ENCODE measurements at places on chromosomes 12 and 14.

- no peak for DNase-seq
Observed at GRCh38 chr14:92549859-92550230, 36.3 kb downstream of the RIN3 start.

- DNase-seq, result no peak
Observed at GRCh38 chr12:131089531-131090273, 136.0 kb downstream of the ADGRD1 start.

DNA sequence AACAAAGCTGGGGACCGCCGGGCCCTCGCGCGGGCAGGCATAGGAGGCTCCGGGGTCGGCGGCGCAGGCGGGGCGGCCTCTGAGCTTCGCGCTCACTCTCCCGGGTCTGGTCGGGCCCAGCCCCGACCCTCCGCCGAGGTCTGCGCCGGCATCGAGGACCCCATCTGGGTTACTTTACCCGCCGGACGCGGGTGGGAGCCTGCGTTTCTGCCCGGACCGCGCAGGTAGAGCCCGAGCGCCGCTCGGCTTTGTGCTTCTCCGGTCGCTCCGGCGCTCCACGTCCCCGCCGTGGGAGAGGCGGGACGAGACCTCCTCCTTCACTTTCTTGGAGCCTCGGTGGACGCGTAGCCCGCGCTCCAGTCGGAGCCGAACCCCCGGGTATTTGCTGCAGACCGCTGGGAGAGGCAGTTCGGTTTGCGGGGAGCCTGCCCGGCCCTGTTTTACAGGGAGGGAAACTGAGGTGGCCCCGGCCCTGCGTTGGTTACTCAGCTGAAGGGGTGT, 63.2 kb downstream of the FBXL14 start:
- DNase-seq, result no peak

- DNase-seq, result no peak
Observed at GRCh38 chr12:22657538-22657937, 32.6 kb downstream of the ETNK1 start.

DNA sequence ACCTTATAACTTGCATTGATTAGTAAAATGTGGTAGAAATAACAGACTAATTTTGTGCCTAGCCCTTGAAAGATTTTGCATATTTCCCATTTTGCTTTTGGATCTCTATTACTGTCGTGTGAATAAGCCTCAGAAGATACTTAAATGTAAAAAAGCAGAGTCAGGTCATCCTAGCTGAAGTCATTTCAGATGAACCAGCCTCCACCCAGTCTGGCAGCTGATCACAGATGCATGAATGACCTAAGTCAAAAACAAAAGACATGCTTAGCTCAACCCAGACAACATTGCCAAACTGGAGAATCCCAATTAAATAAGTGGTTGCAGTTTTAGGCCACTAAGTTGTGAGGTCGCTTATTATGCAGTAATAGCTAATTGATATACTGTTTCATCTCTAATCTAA, 349.9 kb downstream of the C12orf50 start:
- DNase-seq, result no peak

Data from stimulated activated CD4-positive, alpha-beta T cell treated with anti-CD3 and anti-CD28 coated beads, TNF-alpha, amount 100 ng/mL, for 1 hour (primary cell).